IMR-90 (cell line): ENCODE measurements at places on chromosomes 1 and 21. TPM values are rescaled to one million over a fixed set of nuclear protein-coding genes. Genes with fewer than 3 reads are reported as not detected.
A peak's percentile ranks its signal among the peaks of the same experiment; 100 is the strongest.

- peak; percentile 40 for DNase-seq
Measured at GRCh38 chr1:156106624-156107488, 7.7 kb upstream of the LMNA start.

DNA sequence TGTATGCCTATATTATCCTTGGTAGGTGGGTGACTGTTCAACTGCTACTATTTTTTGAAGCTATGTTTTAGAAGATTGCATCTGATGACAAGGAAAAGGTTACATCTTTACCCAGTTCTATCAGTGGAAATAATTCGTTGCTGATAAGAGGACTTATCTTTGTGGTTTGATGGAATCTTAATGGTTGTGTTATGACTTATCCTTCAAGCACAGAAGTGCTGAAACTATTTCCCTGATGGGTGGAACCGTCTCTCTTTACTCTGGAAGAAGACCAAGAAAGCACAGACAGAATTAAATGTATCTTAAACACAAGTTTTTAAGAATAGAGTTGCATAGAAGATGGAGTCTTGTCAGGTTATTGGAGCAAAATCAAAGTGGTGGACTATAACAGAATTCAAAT is 437.7 kb upstream of the KAZN start:
- DNase-seq: no peak

GRCh38 chr1:246114369-246114768 is 392.7 kb downstream of the SMYD3 start:
- DNase-seq: no peak

- no peak for DNase-seq
Measured at GRCh38 chr1:150259217-150259616, 1.6 kb downstream of the CA14 start.

DNA sequence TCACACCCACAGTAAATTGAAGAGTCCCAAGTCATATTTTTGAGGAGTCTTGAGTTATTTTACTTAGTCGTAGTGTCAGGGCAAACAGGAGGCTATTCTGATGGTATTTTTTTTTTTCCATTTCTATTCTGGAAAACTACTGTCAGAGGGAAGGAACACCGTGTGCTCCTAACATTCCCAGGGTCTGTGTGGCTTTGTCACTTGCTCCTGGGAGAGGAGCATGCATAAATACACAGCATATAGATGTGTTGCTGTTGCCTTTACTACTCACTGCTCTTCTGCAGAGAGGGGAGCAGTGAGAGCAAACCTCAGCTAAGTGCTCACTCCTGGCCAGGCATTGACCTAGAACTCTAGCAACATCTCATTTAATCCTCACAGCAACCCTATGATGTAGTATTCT is 45.8 kb downstream of the COLGALT2 start:
- DNase-seq: no peak

- DNase-seq: no peak
Measured at GRCh38 chr1:236320671-236321070, 38.9 kb upstream of the ERO1B start.

DNA sequence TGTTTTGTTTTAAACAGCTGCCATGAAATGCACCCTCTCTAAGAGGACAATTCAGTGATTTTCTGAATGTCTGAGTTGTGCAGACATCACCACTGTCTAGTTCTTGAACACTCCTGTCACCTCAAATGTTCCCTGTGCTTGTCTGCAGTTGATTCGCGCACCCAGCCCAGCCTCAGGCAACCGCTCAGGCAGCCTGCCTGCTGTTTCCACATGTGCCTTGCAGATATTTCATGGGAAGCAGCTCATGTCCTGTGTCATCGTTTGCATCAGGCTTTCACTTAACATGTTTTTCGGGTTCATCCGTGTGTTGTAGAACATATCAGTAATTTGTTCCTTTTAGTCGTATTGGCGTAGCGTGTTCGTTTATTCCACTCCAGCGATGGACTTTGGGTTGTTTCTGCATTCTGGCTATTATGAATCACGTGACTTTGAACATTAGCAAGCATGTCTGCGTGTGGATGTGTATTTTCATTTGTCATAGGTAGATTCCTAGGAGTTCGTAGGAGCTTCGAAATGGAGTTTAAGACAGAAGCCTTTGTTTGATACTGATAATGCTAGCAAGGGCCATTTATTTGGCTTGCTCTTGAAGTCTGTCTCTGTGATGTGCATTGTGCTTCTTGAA is 12.1 kb downstream of the ADARB1 start:
- DNase-seq: no peak

- DNase-seq: no peak
Measured at GRCh38 chr1:227037121-227037520, 97.0 kb downstream of the COQ8A start.

DNA sequence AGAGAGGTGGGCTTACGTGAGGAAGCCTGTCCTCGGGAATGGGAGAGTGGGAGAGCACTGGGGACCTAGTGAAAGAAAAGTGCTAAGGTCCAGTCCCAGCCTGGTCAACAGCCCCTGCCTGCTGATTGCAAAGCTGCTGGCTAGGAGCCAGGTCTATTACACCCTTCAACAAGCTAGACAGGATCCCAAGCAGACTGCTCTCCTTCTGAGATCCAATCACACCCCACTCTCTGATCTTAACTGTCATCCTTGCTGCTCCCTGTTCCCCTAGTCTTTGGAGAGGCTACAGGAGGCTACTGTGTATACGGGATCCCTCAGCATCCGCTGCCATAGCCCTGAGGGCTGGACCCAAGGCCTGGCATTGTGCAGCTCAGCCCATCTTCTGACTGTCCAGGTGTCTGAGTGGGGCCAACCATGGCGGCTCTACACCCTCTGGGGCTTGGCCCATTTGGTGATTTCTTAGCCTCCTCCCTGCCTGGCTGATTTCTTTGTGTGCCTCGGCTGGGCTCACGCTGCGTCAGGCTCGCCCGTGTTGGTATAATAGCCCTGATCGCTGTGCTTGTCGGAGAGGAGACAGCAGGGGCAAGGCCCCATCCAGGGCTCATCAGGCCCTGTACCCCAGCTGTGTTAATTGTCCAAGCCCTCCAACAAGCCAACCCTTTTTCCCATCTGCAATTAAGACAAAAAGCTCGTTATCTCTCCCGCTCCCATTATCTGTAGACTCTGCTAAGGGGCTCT is 43.9 kb downstream of the NAV1 start:
- peak; percentile 56 for DNase-seq

DNA sequence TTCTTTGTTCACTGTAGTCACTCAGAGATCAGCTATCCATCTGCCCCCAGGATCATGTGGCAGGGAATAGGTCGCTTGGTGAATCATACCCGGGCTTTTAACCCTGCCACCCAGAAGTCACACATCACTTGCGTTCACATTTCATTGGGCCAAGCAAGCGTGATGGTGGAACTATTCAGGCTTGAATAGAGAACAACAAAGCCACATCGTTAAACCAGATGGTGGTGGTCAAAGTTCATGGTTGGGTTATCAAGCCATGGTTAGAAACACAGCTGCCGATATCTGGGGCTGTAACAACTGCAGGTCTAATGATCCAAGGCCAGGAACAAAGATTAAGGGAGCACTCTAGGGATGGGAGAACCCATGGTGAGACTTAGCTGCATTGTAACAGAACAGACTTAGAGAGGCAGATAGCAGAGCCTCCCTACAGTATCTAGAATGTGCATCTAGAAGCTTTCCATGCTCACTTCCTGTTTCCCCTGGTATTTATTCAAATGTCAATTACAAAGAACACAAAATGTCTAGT is 40.0 kb upstream of the PTPRC start:
- DNase-seq: no peak

GRCh38 chr1:86082183-86082582 is 74.4 kb downstream of the COL24A1 start:
- DNase-seq: no peak

DNA sequence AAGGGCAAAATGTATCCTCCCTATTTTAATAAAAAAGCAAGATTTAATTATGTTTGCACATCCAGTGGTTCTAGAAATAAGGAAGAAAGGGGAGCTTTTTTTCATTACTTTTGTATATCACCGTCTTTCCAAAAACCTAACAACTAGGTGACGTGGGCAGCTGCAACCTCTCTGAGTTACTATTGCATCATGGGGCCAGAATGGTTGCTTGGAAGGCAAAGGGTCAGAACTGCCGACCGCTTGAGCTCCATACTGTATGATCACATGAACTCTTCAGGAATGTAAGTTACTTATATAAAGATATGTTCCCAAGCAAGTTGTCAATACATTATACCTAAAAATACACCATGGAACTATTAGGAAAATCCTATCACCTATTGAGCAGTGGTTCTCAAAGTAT is 85.6 kb upstream of the HIVEP3 start:
- DNase-seq: no peak

- no peak for DNase-seq
Measured at GRCh38 chr21:35111321-35111930, 62.3 kb upstream of the RUNX1 start.

DNA sequence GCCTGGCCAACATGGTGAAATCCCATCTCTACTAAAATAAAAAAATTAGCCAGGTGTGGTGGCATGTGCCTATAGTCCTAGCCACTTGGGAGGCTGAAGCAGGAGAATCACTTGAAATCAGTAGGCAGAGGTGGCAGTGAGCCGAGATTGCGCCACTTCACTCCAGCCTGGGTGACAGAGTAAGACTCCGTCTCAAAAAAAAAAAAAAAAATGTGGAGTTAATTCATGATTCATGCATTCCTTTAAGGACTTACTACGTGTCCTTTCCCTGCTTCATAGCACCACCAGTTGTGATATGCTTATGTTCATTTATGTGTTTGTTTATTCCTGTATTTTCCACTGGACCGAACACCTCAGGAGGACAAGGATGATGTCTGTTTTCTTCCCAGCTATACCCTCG is 12.7 kb upstream of the PRELP start:
- DNase-seq: peak; percentile 79

DNA sequence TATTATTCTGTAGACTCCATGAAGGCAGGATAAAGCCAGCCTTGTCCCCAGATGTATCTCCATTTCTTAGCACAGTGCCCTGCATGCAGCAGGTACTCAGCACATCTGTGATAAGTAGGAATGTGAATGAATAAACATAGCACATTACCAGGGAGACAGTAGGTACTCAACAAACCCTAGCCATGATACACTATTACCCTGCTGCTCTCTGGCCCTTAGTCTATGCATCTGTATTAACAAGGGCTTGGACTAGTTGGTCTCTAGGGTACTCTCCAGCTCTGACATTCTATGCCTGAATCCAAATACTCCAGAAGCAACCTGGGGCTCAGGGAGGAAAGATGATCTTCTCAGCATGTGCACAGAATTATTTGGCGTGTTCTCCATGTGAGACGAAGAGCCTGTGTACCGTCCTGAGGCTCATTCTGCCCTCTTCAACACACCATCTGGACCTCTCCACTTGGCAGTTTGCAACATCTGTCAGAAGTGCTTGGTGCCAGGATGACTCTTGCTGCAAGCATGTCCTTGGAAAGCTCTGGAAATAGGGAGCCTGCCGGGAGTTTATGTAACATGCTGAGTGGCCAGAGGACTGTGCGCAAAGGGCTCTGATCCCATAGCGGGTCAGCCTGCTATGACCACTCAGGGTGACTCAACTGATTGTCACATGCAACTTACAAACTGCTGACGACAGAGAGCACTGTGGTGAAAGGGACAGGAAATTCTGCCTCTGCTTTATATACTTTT is 228.2 kb upstream of the USP24 start:
- peak; percentile 100 for DNase-seq

DNA sequence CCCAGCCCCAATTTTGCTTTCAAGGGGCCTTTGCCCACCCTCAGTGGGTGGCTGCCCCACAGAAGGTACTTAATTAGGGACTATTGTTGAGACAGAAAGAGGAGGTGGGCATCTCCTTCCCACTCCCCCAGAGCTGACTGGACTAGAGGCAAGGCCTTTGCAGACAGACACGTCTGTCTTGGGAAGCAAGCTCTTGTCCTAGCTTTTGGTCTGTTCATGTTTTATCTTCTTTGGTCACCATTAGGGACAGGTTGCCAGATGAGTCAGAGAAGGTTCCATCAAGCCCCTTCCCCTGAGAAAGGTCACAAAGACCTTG is 27.7 kb downstream of the PTAFR start:
- DNase-seq: no peak

GRCh38 chr1:54157401-54157800 is 4.6 kb upstream of the CDCP2 start:
- DNase-seq: no peak

DNA sequence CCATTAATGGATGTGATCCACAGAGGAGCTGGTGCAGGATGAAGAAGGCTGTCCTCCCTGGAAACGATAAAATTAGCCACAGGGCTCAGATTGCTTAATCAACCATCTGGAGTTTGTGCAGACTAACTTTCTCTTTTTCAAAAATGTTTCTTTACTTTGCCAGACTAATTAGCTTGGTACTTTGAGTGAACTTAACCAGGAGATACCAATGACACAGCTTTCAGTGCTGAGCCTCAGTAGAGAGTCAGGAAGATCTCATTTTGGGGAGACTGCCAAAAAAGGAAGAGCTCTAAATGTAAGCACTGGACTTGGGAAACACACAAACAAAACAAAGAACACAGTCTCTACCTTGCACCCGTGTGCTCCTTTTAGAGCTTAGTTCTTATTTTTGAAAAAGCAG is 248.1 kb upstream of the DEPDC1 start:
- DNase-seq: no peak

DNA sequence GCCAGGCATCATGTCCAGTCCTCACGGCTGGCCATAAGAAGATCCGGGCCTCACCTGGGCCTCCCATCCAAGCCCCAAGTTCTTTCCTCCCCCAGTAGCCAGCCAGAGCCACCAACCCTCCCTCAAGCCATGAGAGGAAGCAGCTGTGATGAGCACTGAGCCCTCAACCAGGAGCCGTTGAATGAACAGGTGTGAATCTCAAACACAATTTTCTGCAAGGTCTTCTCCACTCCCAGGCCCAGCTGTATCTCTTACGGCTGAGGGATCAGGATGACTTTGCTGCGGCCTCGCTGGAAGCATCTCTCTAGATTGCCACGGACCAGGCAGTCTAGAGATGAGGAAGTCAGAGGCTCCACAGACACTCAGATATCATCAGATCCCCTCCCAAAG is 9.8 kb upstream of the CLDN14 start:
- DNase-seq: no peak

GRCh38 chr1:33332357-33332789 is 11.5 kb upstream of the A3GALT2 start:
- peak; percentile 41 for DNase-seq

GRCh38 chr1:84442256-84442655 is 36.8 kb upstream of the RPF1 start:
- peak; percentile 94 for DNase-seq

DNA sequence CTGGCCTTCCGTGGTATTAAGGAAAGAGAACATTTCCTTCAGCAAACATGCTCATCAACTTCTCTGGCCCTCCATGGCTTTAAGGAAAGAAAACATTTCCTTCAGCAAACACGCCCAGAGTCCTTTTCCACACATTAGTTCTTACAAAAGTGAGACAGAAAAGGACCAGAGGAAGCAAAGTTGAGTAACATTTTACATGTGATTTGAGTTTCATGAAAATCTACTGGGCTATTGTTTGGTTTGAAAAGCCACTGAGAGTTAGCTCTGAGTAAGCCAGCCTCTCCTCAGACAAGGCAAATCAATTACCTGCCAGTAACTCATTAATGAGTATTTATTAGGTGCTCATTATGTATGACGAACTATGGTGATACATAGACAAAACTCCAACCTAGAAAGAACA is 78.0 kb downstream of the NID1 start:
- DNase-seq: no peak

The GJA4 gene
- not detected in 2 replicates for total RNA-seq

The SHISAL2A gene
- total RNA-seq: not detected in 2 replicates

The DCAF8 gene
- 83.3 TPM in 2 replicates for total RNA-seq

The RGS8 gene
- not detected in 2 replicates for total RNA-seq

The DCST2 gene
- total RNA-seq: not detected in 2 replicates

The NBPF20 gene
- total RNA-seq: 2.9 and 3.1 TPM in 2 replicates

The OR2AK2 gene
- not detected in 2 replicates for total RNA-seq

The CD101 gene
- not detected in 2 replicates for total RNA-seq

The PPFIA4 gene
- total RNA-seq: 3.6 and 5.4 TPM in 2 replicates

The SLFNL1 gene
- total RNA-seq: under 0.01 TPM in 2 replicates

The KCNJ10 gene
- total RNA-seq: not detected in 2 replicates

The SLC30A10 gene
- not detected in 2 replicates for total RNA-seq

The CZIB gene
- total RNA-seq: 37.5 and 41.0 TPM in 2 replicates

The NEK2 gene
- total RNA-seq: 26.0 and 35.0 TPM in 2 replicates

The BSND gene
- total RNA-seq: not detected in 2 replicates
